PC-9 (cell line): ENCODE measurements at places on chromosomes 5 and 9.
A peak's percentile ranks its signal among the peaks of the same experiment; 100 is the strongest.

DNA sequence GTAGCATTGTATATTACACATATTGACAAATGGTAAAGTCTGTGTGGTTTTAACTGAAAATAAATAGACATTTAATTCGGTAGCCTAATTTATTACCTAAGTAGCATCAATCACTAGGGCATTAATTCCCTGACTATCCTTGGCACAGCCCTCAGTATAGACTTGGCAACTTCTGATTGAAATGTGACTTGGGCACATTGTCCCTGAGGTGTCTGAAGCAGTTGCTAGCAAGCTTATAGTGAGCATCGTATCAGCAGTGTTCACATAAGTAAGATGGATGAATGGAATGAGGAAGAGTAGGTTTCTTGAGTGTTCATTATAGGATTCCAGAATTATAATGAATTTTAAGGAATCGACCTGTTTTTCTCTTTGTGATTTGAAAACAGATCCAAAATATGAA, 16.1 kb downstream of the LURAP1L start:
- DNase-seq: no peak

DNA sequence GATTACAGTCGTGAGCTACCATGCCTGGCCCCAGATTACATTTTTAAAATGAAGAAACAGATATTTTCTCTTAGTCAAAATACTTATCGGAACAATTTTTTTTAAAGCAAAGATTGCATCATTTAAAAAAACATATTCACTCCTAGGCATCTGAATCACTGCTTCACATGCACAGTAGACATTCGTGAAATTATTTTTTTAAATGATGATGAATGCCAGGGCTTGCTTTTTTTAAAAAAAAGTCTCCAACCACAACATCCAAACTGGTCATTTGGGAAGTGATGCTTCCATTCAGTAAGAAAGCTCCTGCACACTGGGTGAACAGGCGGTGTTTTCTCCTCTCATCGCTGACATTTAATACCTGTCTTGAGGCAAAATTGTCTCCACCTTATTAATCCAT, 223.0 kb upstream of the DMRT1 start:
- no peak for DNase-seq

- no peak for DNase-seq
These were observed 35.7 kb downstream of the TGFBI start for GRCh38 chr5:136064510-136064909.

DNA sequence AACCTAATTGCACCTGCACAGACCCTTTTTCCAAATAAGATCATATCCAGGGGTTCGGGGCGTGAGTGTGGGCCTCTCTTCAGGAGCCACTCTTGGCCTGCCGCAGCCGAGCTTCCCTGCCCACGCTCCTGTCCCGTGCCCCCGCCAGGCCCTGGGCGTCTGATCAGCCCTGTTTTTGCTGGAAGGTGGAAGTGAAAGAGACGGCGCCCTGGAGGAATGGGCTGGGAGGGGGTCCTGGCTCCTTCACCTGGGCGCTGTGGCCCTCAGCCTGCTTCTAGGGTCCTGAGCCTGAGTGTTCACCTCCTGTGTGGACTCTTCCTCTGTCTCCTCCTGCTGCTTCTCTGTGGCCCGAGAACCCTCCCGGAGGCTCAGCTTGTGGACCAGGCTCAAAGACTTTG, 11.2 kb upstream of the COL5A1 start:
- DNase-seq: no peak

- no peak for DNase-seq
These were observed 10.7 kb upstream of the SLC2A8 start for GRCh38 chr9:127386249-127386648.

DNA sequence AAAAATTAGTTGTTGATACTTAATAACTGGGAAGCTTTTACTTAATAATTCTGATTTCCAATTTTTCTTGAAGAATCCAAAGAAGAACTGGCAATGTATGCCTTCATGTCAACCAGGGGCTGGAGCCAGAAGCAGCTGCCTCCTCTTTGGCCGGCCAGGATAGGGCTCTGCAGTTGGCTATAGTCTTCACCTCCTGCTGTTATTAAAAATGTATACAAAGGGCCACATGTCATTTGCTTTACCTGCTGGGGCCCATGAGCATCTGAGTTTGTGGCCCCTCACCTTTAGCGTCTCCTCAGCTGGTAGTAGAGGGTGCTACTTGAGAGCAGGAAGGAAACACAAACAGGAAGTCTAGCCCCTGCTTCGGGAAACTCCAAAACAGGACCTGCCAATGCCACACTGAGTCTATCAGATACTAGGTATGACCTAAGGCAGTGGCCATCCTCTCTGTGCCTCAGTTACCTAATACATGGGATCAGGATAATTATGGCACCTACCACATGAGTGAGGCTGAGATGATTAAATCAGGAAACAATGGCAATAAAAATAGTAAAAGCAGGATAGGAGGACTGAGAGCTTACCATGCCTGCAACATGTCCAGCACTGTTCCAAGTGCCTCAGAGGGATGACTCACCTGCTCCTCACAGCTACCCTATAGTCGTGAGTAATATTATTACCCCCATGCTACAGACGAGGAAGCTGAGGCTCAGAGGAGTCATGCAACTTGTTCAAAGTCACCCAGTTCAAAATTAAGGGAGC, 21.3 kb downstream of the CCDC69 start:
- DNase-seq: no peak

GRCh38 chr9:13330396-13331004, 51.0 kb upstream of the MPDZ start:
- DNase-seq: no peak

DNA sequence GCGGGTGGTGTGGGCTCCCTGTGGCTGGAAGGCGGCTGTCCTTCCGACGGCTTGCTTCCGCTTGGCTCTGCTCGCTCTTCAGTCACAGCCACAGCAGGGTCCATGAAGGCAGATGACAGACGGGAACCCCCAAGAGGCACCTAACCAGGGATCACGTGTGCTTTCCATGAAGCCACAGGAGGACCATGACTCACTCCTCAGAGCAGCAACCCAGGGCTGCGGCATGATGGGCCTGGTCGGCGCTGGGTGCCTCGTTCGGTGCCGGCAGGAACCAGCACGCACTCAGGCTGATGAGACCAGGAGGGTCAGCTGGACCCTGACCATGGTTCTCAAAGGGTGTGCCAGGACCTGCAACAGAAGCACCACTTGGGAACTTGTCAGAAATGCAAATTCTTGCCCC, 32.8 kb upstream of the MED10 start:
- DNase-seq: no peak

GRCh38 chr5:181283347-181283746, 22.4 kb upstream of the TRIM52 start:
- no peak for DNase-seq

DNA sequence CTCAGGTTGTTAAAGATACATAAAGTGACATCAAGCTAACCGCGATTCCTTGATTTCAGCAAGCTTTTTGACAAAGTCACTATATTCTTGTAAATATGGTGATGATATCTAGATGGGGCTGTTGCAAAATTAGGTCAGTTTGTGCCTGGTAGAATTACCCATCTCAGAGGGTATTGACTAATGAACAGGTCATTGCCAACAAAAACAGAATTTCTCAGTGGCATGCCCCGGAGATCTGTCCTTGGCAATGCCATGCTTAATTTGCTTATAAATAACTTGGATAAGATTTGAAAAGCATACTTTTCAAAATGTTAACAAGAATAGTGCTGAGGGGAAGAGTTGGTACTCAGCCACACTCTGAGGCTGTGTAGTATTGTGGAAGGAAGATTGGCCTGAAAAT, 783.3 kb upstream of the SEMA6A start:
- no peak for DNase-seq

GRCh38 chr9:6301858-6302257, 26.3 kb upstream of the TPD52L3 start:
- DNase-seq: no peak

DNA sequence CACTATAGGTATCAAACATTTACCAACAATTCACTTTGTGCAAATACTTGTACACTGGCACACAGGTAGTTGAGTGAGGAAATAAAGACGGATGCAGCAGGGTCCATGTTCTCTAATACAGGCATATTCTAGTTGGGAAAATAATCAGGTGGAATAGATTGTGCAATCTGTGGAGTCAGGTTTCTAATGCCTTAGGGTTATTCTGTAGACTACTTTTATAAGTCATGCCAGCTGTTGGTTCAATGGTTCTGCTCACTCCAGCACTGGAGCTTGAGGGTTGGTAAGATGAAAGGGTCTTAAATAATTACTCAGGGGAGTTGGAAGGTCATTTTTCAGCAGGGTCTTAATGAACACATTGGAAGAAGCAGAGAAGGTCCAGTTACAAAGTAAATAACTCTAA, 690.3 kb upstream of the DMAC1 start:
- DNase-seq: no peak

GRCh38 chr9:92501671-92502393, 19.5 kb upstream of the ASPN start:
- no peak for DNase-seq

- DNase-seq: no peak
These were observed 707 bp downstream of the RMND5B start for GRCh38 chr5:178131446-178131996.

GRCh38 chr5:10332301-10332700, 21.2 kb upstream of the MARCHF6 start:
- DNase-seq: no peak

DNA sequence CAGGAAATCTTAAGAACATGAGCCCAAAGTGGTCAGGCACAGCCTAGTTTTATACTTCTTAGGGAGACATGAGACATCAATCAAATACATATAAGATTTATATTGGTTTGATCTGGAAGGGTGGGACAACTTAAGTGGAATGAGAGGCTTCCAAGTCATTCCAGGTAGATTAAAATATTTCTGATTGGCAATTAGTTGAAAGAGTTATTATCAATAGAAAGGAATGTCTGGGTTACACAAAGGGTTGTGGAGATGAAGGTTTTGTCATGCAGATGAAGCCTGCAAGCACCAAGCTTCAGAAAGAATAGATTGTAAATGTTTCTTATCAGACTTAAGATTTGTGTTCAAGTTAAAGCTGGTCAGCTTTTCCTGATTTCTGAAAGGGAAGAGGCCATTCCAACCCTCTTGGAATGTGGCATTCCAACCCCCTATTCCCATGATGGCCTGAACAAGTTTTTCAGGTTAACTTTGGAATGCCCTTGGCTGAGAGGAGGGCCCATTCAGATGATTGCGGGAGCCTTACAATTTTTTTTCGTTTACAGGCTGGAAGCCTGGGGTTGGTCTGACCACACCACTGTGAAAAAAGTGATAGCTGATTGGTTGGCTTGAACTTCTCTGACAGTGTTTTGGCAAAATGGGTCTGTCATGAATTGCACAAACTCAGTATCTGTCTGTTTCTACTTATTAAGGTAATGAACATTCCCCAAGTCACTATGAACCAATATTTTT, 245.6 kb upstream of the RAI14 start:
- peak; percentile 53 for DNase-seq

DNA sequence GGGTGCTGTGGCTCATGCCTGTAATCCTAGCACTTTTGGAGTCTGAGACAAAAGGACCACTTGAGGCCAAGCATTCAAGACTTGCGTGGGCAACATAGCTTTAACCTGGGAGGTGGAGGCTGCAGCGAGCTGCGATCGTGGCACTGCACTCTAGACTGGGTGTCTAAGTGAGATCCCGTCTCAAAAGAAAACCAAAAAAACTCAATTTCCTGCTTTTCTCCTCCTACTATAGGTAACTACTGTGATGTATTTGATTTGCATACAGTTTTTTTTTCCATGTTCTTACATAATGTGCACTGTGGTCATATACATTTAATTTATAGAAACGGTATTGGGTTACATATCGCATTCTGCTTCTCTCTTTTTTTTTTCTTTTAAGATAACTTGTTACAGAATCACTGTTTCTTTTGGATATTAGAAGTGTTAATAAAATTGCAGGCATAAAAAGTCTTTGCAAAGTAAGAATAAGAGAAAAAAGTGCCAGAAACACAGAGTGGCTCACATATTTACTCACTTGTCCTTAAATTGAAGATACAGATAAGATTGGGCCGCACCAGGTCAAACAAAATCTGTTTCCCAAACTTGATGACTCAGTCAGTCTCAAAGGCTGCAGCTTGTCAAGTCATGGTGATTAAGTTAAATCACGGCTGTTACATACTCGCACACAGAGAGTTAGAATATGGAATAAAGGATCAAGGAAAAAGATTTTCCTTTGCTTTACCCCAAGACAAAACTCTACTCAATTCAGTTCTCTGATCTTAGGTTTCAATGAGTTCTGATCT, 2.0 kb upstream of the PTGR1 start:
- peak; percentile 60 for DNase-seq

DNA sequence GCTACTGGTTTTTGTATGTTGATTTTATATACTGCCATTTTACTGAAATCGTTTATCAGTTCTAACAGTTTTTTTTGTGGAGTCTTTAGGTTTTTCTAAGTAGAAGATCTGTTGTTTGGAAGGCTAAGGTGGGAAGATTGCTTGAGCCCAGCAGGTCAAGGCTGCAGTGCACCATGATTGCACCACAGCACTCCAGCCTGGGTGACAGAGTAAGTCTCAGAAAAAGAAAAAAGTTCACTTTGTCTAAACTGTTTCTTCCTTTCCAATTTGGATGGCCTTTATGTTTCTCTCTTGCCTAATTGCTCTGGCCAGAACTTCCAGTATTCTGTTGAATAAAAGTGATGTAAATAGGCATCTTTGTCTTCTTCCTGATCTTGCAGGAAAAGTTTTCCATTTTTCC, 124.5 kb upstream of the LRRTM2 start:
- DNase-seq: no peak

- DNase-seq: no peak
These were observed 27.6 kb downstream of the ZNF462 start for GRCh38 chr9:106890608-106891007.

GRCh38 chr5:141992349-141992963, 20.4 kb downstream of the GNPDA1 start:
- peak; percentile 55 for DNase-seq

- no peak for DNase-seq
These were observed 143.5 kb upstream of the PPP1R2B start for GRCh38 chr5:156706631-156707030.

GRCh38 chr9:20811872-20812271, 127.8 kb downstream of the FOCAD start:
- no peak for DNase-seq

- no peak for DNase-seq
These were observed 167.7 kb upstream of the NMUR2 start for GRCh38 chr5:152572812-152573211.

DNA sequence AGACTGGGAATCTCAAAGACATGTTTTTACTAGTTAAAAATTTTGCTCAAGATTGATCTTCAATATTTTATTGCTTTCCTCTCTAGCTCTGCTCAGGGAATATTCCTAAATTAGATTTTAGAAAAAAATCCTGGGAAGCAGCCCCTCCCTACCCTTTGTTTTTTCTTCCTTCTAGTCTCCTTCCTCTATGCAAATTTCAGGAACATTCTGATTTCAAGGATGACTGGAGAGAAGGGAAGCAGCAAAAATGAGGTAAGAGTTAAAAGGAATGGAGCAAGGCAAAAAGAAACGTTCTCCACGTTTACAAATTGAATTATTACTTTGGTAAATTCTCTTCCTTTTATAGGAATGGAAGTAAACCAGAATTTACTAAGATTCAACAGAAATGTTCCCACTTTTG, 493.4 kb upstream of the TUSC1 start:
- no peak for DNase-seq

DNA sequence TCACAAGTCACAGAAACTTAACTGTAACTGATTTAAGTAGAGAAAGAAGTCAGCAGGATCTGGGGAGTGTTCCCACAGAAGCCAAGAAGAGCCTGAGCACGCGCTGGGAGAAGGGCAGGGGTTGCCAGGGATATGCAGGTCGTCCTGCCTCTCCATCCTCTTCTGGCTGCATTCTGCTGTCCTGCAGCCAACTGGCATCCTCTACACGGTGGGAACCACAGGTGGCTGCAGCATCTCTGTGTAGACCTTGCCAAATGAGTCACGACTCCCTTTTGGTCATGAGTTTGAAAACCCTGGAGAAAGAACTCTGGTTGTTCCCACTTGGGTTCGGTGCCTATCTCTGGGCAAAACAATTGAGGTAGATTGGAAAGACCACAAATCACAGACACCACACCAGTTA, 38.4 kb upstream of the PCA3 start:
- no peak for DNase-seq
